Stimulated activated CD8-positive, alpha-beta memory T cell treated with anti-CD3 and anti-CD28 coated beads, Interleukin-2, amount 100 ng/mL, for 1 hour (primary cell): ENCODE measurements at places on chromosomes 4 and X.

- DNase-seq, result no peak
Measured at GRCh38 chr4:84944947-84945346, 21.5 kb downstream of the WDFY3 start.

GRCh38 chrX:57918750-57919436, 8.6 kb upstream of the ZXDA start:
- DNase-seq, result no peak

DNA sequence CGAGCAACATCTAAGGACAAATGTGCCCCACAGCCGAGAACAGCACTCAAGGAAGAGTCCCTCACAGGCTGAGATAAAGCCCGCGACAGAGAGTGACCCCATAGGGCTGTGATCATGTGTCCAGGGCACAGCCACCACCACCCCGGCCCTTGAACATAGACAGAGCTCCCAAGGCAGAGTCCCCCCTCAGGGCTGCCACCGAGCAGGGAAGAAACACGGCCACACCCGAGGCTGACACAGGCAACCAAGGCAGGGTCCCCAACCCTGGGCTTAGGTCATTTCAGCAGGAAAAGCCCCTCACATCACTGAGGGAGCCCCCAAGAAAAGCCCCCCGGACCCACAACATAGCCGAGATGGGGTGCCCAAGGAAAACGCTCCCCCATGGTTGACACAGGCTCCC, 463 bp downstream of the CT45A10 start:
- DNase-seq, result no peak

DNA sequence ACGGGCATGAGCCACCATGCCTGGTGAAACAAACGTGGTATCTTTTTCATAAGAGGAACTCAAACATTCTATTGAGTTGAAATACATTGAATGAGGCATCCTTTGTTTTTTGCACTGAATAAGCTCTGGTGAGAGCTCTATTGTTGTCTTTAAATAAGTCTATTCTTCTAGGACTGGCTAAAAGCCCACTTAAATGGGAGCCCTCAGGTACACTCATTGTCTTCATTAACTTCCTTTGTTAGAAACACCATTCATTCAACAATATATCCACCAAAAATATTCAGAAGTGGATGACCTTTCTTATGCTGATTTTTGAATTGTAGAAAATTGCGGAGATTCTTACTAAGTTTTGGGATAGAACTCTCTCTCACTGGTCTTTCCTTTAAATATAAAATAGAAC, 568.0 kb downstream of the IL1RAPL1 start:
- DNase-seq, result no peak

GRCh38 chrX:49644991-49645637, 46.3 kb downstream of the GAGE1 start:
- DNase-seq, result no peak

- no peak for DNase-seq
Measured at GRCh38 chrX:118739577-118739976, 12.2 kb downstream of the IL13RA1 start.

- DNase-seq, result no peak
Measured at GRCh38 chr4:129140521-129140920, 44.6 kb downstream of the C4orf33 start.

GRCh38 chrX:49268702-49269009, 937 bp upstream of the PPP1R3F start:
- no peak for DNase-seq

DNA sequence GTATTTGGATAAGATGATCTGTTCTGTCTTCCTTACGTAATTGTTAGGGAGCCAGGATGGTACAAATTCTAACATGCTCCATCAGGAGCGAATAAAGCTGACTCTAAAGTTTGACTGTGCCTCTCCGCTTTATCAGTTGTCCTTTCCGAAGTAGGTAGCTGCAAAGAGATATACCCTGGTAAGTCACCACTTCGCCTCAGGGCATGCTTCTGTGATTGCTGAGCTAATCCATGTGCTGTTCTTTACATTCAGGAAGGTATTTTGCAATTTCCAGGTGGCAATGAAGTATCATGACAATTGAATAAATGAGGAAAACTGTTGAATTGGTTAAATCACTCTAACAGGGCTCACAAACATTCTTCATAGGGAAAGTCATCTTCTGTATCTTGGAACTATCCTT, 38.9 kb downstream of the KIT start:
- DNase-seq, result no peak

DNA sequence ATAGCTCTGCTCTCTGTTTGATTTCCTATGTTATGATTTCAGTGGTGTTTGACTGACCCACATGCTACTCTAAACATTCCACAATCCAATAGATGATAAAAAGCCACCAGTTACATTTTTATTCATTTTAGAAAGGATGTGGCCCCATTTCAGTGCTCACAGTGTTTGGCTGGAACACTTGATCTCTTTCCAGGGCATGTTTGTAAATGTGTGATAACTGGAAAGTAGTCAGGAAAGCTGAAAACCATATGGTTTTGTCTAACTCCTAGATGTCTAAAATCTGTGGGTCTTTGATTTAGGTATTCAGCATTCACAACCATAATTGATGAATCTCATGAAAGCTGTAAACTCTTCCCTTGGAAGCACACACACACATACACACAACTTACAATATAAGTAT, 904.9 kb upstream of the AGA start:
- no peak for DNase-seq

DNA sequence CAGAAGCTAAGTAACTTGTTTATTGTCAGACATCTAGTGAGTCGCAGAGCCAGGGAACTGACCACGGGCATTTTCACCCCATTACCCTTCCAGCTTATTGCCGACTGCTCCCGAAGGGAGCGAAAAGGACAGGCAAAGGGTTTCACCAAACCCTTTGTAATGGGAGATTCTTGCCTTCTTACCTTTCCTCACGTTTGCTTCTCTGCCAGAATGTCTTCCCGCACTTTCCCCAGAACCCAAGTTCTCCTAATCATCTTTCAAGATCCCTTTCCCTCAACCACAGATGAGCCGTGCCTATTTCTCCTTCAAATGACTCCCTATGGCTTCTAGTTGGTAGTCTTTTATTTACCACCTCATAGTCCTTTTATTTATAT, 520 bp upstream of the SRP72 start:
- DNase-seq, result no peak

- DNase-seq, result no peak
Measured at GRCh38 chr4:81343046-81343445, 128.0 kb upstream of the PRKG2 start.

- DNase-seq, result peak; percentile 68
Measured at GRCh38 chrX:119565107-119565663, at the start of gene STEEP1. TSS of gene STEEP1 (minus strand) at chrX:119565409. CDS start at chrX:119565355, 54 bp downstream.
